Glomerular endothelial cell (primary cell): ENCODE measurements at places on chromosomes 1 and 21.

DNA sequence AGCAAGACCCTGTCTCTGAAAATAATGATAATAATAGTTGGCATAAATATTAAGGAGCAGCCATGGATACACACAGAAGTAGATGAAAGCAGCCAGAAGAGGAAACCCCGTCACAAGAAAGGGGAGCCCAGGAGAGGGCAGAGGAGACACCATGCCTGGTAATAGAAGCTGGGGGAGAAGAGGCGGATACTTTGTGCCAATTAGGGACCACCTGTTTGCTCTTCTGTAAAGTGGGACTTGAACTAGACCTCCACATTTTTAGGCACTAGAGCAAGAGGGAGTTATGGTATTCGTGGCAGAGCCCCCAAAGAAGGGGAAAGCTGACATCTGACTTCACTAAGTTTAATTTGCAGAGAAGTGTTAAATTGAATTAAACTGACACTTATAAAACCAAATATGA lies 12.5 kb downstream of the CELA2B start:
- DNase-seq = no peak

GRCh38 chr1:241356519-241357365 lies at the start of gene RGS7:
TSS of gene RGS7 (minus strand) at chr1:241357205.
- DNase-seq = no peak

- no peak for DNase-seq
Observed at GRCh38 chr1:40243351-40243750, 4.4 kb upstream of the TMCO2 start.

DNA sequence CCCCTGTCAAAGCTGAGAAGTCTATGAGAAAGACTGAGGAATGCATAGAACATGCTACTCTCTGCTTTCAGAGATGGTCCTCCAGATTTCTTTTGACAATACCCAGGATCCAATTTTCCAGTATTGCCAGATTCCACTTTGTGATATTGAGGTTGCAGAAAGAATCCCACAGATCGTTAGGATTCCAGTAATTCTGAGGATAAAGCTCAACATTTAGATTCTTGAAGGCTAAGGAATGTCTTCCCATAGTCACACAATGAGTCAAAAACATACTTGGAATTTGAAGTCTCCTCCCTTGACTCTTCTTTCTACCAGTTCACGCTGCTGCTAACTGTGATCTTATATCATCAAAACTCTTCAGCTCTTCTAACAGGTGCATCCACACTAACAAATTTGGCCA lies 57.1 kb downstream of the TNFSF18 start:
- DNase-seq = no peak

GRCh38 chr21:18951271-18952038 lies 547.9 kb upstream of the TMPRSS15 start:
- DNase-seq = no peak

GRCh38 chr1:202134645-202135172 lies 9.8 kb downstream of the ARL8A start:
- DNase-seq = no peak

GRCh38 chr1:160361814-160362167 lies 5.1 kb upstream of the NHLH1 start:
- DNase-seq = no peak

- DNase-seq = no peak
Observed at GRCh38 chr1:209838537-209838936, 10.8 kb downstream of the UTP25 start.

GRCh38 chr1:64550946-64551605 lies 81.1 kb downstream of the CACHD1 start:
- no peak for DNase-seq
